Hypothalamus (tissue), 51 donors: ENCODE measurements at places on chromosomes 5 and 9.
A peak's percentile ranks its signal among the peaks of the same experiment; 100 is the strongest.

DNA sequence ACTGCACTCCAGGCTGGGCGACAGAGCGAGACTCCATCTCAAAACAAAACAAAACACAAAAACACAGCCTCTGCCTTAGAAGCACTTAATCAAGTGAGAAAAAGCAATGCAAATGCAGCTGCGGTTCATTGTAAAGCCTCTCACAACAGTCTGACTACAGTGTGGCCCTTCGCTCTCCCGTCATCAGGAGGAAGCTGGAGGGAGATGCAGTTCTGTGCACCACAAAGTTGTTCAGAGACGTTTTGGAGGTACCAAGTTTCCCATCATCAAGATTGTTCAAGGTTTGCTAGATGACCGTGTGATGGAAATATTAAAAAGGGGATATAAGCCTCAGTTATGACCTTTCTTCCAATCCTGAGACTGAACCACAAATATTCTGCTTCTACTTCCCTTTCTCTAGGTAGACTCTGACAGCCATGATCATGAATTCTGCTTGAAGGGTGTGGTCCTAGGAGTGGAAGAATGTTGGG is 40.9 kb downstream of the SEC61B start:
- no peak for DNase-seq

- peak; percentile 81 for DNase-seq
Measured at GRCh38 chr5:43042176-43042625, 2.1 kb upstream of the ANXA2R start.

- DNase-seq = no peak
Measured at GRCh38 chr9:93644397-93645088, 68.2 kb downstream of the PHF2 start.

- DNase-seq = no peak
Measured at GRCh38 chr9:98797491-98797890, 1.1 kb upstream of the ANKS6 start.

- DNase-seq = no peak
Measured at GRCh38 chr5:143227301-143227700, 176.2 kb downstream of the NR3C1 start.

DNA sequence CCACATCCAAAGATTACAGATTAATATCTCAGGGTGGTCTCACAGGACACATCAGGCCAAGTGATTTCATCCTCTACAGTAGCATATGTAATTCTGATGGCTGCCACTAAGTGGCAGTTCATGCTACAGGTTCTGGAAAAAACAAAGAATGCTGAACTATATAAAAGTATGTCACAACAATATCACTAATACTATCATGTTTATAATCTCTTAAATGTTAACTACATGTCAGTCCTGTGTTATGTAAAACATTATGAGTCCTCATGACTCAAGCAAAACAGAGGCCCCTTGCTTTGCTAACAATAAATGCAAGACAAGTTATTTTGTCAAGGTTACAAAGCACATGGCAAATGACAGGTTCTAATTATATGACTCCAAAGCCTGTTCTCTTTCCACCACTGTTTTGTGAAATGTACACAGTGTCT is 233.2 kb downstream of the FBXL17 start:
- no peak for DNase-seq

DNA sequence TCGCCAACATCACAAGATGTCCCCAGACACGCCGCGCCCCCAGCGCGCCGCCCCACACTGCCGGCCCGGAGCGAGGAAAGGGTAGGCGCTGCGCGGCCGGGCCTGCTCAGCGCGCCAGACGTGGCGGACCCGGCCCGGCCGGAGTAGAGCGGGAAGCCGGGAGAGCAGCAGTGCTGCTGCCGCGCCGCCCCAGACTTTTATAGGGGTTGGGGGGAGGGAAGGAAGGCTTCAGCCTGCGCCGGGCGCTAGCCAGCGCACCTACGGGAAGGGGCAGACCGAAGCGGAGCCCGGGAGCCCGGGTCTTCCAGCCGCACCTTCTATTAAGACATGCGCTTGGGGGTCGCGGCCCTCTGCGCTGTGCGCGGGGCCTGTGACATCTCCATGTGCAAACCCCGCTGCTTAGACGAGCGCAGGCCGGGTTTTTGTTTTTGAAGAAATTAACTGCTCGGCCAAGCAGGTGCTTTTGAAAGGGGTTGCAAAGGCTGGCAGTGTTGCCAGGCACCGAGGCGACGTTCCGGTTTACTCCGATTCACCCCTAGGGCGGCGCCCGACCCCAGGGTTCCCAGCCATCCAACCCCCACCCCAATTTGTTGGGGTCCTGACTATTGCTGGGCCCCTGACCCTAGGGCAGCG is 353 bp upstream of the PAX5 start:
- no peak for DNase-seq

GRCh38 chr5:396531-396961 is 46.4 kb upstream of the EXOC3 start:
- DNase-seq = no peak

DNA sequence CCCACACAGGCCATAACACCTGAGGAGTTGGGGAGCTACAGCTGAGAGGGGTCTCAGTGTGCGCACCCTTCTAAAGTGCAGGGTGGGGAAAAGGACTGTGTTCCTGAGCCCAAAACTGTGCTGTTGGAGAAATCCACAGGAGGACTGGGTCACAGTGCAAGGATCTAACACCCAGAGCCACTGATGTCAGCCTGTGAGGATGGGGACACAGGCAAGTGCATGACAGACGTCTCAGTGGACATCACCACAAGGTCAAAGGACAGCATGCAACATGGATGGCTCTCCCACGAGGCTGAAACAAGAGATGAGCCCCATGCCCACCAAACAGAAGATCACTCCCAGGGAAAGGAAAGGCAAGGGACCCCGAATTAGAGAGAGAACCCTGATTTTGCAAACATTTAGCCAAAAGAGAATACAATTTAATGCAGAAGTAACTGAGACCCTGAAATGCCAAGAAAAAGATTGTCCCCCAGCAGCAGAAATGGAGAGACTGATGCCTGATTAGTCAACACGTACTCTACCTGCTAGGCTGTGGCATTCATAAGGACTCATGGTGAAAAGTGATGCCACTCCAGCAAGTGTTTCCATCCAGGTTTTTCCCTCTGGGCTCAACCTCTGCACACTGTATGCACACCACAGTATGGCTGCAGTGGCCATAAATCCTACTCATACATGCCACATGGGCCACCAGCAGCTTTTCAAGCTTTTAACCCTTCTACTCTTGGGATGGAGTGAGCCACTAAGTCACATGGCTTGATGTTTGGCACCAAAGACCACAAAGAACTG is 14.2 kb downstream of the KLF9 start:
- no peak for DNase-seq

GRCh38 chr5:134877159-134877558 is 3.0 kb downstream of the TXNDC15 start:
- no peak for DNase-seq
